Left hindlimb (tissue), 1 donor: ENCODE measurements at places on chromosomes 13 and 19.

GRCh38 chr13:112898621-112899280 is 70.3 kb upstream of the MCF2L start:
- DNase-seq: peak; percentile 27

GRCh38 chr13:46556418-46556779 is 3.4 kb downstream of the LRCH1 start:
- no peak for DNase-seq

DNA sequence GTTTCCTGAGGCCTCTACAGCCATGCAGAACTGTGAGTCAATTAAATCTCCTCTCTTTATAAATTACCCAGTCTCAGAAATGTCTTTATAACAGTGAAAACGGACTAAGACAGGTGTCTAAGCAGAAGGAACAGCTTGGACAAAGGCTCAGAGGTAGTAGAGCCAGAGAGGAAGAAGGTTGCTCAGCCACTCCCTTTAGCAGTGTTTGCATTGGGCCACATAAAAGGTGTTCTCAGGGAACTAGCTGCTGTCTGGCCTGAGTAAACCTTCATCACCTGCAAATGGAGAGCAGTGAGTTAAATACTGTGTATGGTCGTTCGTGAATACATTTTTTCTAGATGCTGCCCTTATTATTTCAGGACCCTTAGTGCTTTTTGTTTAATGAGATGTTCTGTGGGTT is 383.4 kb downstream of the EFNB2 start:
- DNase-seq: no peak

DNA sequence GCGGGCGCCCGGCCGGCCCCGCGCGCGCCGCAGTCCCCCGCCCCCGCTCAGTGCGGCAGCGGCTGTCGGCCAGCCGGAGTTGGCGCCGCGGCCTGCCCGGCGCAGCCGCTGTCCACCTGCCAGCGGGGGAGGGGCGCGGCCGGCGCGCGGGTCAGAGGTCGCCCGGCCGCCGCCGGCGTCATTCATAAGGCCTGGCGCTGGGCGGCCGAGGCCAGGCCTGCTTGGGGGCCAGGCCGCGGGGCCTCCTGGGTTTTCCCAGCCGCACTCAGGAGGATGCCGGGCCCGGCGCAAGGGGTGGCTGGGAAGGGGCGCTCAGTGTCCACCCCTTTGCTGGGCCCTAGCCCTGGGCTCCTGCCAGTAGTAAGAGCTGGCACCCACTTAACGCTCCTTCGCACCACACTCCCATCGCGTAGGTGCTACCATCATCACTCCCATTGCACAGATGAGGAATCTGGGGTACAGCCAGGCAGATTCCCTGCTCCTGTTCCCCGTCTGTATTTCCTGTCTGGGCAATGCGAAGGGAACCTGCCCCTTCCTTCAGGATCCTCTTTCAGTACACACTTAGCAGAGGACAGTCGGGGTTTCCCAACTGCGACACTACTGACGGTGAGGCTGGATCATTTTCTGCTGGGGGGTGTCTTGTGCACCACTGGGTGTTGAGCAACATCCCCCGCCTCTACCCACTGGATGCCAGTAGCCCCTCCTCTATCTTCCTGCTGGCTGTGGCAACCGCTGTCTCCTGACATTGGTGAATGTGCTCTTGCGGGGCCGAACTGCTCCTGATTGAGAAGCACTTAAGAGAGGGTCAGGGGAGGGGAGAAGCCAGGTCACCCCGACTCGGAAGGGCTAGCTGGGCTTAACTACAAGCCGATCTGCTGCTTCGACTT is 846 bp upstream of the PRKACA start:
- DNase-seq: peak; percentile 71

DNA sequence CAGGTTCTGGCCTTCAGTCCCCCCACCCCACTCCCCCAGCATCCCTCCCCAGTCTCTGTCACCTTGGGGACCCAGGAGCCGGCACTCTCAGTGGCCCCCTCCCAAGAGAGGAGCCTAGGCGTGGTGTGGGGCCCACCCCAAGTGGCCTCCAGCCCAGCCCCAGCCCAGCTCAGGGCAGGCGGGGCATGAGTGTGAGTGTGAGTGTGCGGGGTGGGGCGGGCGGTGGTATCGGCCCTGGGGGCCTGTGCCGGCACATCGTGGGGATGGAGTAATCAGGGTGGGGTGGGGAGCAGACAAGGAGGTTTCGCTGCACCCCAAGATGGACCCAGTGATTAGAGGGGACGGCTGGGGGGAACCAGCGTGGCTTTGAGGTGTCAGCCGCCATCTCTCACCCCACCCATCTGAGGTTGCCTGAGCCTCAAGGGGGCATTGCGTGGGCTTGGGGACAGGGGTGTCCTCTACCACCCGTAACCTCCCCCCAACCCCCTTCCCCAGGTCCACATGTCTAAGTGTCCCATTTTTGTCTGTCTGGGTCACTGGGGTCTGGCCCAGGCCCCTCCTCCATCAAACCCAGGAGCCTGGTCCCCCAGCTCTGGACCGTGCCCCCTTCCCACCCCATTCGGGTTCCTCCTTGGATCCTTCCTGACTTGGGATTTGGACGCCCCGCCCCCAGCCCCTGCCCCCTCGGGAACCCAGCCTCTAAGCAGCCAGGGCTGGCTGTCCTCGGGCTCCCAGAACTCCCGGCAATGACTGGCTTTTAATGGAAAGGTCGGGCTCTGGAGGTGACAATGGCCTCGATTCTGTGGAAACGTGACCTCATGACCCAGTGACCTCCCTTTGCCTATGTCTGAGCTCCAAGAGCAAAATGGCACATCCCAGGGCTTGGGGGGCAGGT is 6.9 kb upstream of the SULT2B1 start:
- DNase-seq: no peak
